ENCODE measurements at places on chromosomes 1 and 21.
A peak's percentile ranks its signal among the peaks of the same experiment; 100 is the strongest.

- DNase-seq: no peak
Observed at GRCh38 chr1:16063226-16063829, 10.1 kb downstream of the FAM131C start.

- no peak for DNase-seq
Observed at GRCh38 chr1:21449906-21450305, 10.0 kb downstream of the NBPF3 start.

- DNase-seq: no peak
Observed at GRCh38 chr1:224082146-224082545, 31.8 kb upstream of the FBXO28 start.

- DNase-seq: no peak
Observed at GRCh38 chr1:61395146-61395800, 312.9 kb downstream of the NFIA start.

- DNase-seq: no peak
Observed at GRCh38 chr1:223363856-223364684, at the start of gene SUSD4. TSS of gene SUSD4 (minus strand) at chr1:223364176. CDS start at chr1:223363425, 751 bp downstream.

GRCh38 chr1:81115422-81115821 is 685.3 kb upstream of the ADGRL2 start:
- no peak for DNase-seq

- DNase-seq: no peak
Observed at GRCh38 chr1:150683914-150684313, 13.0 kb downstream of the GOLPH3L start.

DNA sequence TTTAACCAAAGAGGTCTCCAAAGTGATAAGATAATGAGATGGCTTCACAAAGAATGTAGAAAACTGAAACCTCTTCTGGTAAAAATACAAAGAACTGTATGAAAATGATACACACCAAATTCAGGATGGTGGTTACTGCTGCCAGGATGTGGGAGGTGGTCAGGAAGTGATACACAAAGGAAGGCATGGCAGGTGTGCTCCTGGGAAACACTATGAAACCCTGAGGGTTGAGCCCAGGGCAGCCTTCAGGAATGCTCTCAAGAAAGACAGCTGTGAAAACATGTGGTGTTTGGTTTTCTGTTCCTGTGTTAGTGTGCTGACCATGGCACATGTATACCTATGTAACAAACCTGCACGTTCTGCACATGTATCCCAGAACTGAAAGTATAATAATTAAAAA is 109.3 kb downstream of the NTNG1 start:
- no peak for DNase-seq

- no peak for DNase-seq
Observed at GRCh38 chr1:173758980-173759379, 44.2 kb downstream of the KLHL20 start.

DNA sequence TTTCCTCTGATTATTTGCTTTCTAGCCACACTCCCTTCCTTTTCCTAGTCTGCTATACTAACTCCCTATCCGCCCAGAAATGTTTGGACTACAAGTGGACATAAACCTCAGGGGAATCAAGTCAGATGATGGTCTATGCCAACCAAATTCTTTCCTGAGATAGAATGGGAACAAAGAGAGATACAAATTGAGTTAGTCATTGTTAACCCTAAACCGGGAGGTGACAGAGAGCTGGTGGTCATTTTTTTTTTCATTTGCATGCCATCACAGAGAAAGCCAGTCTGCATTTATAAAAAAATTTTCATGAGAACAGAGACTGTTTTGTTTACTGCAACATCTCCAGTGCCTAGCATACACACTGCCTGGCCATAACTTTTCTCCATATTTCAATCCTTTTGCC is 35.0 kb downstream of the MYSM1 start:
- DNase-seq: no peak

- no peak for DNase-seq
Observed at GRCh38 chr1:84668185-84668584, 22.1 kb downstream of the SSX2IP start.

GRCh38 chr1:158176399-158176798 is 4.3 kb upstream of the CD1D start:
- no peak for DNase-seq

- DNase-seq: no peak
Observed at GRCh38 chr1:145978471-145978853, 14.0 kb downstream of the POLR3GL start.

GRCh38 chr1:16968372-16968771 is 12.0 kb downstream of the MFAP2 start:
- DNase-seq: no peak

GRCh38 chr1:64701886-64702285 is 43.0 kb upstream of the RAVER2 start:
- DNase-seq: no peak

GRCh38 chr1:28374297-28374696 is 4.8 kb downstream of the PHACTR4 start:
- no peak for DNase-seq

DNA sequence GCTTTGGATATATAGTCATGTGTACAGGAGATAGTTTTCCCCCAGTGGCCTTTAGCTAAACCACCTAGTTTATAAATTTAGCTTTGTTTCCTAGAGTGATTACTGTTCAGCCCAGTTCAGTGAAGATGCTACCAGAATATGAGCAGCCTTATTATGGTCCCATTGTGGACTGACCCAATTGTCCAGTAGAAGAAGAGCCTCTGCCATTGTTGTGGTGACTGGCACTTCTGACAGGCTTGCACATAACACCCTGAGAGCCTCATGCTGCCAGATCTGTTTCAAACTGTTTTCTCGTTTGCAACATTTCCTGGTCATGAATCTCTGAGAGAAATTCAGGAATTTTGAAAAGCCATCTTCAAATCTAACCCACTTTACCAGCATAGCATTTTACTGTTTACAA is 20.6 kb downstream of the KPNA6 start:
- DNase-seq: no peak

GRCh38 chr21:35239811-35240219 is 190.7 kb upstream of the RUNX1 start:
- no peak for DNase-seq

DNA sequence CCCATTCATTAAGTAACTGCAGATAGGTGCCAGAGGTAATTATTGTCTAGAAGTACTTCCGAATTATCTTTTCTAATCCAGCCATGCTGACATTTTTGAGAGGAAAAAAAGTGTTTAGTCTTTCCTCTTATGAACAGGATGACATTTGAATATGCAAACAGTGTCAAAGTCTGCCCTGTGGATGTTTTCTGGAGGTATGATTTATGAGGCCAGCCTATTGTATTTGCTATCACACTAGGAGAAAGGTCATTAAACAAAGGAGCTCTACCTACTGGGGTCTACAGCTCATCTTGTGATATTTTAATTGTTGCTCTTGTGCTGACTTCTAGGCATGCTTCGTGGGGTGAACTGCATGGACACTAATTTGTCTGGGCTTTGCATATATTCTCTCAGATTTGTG is 559.7 kb upstream of the CAMK1G start:
- DNase-seq: no peak

DNA sequence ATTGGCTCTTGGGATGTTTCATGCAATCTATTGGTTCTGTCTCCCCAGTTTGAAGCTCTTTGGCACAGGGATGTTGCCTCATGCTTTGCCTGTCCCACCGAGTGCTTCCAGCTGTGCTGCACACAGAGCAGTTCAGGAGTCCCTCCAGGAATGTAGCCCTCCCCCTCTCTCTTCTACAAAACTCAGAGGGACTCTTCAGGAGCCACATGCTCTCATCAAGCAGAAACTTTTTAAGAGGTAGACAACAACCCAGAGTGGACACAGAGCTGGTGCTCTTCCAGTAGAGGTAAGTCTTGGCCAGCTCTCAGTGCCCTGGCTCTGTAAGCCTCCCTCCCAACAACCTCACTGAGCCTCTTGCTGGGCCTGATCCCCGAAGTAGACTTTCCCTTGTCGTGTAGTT is 11.6 kb upstream of the ZNF697 start:
- DNase-seq: no peak

GRCh38 chr1:58611861-58612385 is 34.9 kb upstream of the TACSTD2 start:
- DNase-seq: no peak

GRCh38 chr1:227666286-227666685 is 68.8 kb downstream of the JMJD4 start:
- DNase-seq: no peak

DNA sequence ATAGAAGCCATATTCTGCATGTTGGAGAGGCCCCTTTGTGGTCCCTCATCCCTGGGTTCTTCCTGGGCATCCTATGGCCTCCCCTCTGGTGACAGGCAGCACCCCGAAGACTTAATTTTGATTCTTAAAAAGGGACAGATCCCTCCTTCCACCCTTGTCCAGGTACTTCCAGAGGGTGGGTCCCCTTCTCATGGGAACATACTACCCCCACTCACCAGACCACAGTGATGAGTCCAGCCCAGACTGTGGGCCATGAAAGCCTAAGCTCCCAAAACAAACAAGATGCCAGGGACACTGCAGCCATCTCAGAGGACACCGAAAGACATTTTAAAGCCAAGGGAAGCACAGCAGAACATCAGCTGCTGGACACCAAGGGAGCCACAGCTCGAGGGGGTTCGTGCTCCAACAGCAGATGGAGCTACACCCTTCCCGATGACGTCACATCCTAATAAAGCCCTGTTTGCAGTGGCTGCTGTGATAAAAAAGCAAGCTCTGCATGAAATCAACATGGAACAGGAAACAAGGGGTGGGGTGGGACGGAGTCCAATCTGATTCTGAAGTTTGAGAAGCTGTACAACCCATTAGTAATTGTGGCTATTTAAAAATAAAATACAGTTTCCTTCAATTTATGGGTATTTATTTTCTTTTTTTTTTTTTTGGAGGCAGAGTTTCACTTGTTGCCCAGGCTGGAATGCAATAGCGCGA is 32.4 kb downstream of the GNB1 start:
- DNase-seq: peak; percentile 91

- DNase-seq: no peak
Observed at GRCh38 chr21:44049606-44050005, 37.5 kb downstream of the TRAPPC10 start.

- DNase-seq: no peak
Observed at GRCh38 chr1:12604114-12604874, 13.7 kb downstream of the DHRS3 start.

DNA sequence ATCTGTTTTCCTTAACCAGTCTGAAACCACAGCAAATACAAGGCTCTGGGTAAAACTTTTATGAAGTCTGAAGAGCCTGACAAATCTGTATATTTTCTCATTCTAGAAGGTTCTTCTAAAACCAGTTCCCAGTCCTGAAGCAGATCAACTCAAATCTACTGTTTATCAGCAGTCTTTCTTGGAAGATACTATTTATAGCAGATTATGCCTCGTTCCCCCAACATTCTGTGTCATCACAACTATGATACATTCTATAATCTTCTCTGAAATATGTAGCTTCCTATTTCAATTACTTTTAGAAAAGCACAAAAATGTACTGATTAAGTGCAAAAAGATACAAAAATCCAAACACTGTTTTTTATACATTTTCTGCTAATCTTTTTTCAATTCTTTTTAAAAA is 67.5 kb downstream of the NIBAN1 start:
- no peak for DNase-seq

DNA sequence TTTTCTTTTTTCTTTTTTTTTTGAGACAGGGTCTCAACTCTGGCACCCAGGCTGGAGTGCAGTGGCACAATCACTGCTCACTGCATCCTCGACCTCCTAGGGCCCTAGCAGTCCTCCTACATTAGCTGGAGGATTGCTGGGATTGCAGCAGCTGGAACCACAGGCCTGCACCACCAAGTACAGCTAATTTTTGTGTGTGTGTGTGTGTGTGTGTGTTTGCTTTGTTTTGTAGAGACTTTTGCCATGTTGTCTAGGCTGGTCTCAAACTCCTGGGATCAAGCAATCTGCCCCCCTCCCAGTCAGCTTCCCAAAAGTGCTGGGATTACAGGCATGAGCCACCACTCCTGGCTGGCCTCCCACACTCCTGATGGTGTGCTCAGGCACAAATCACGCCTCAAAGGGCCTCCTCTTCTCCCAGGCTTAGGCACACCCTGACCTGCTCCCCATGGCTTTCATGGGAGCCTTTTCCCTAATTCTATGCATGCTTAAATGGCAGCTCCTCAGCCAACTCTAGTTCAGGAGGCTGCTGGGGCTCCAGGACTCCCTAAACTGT is 9.4 kb downstream of the FAM229A start:
- no peak for DNase-seq

- no peak for DNase-seq
Observed at GRCh38 chr1:8941906-8942305, 3.8 kb upstream of the CA6 start.

DNA sequence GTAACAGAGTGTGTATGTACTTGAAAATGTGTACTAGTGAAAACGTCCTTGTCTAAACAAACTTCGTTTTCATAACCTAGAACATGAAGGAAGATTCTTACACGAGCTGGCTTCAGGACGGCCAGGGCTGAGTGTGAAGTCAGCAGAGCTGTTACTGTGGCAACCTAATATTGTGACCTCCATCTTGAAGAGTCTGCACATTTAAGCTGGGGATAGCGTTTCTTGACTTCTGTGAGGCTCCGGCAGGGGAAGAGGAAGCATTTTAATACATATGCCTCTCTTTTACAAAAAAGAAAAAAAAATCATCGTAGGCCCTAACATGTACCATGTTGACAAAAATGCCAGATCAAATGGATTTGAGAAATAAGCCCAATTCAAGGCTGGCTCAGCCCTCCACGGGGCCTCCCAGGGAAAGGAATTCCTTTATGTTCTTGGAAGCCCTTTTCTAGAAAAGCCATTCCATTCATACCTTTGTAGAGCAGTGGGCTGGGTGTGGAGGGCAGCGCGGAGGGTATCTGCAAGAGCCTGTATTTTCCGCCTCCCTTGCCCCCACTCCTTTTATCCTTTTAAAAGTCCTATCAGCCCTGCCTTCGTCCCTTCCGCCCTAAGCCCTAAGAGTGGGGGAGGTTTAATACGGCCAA is 51.1 kb downstream of the SIM2 start:
- DNase-seq: no peak

- no peak for DNase-seq
Observed at GRCh38 chr1:31776032-31776431, 11.9 kb upstream of the ADGRB2 start.

DNA sequence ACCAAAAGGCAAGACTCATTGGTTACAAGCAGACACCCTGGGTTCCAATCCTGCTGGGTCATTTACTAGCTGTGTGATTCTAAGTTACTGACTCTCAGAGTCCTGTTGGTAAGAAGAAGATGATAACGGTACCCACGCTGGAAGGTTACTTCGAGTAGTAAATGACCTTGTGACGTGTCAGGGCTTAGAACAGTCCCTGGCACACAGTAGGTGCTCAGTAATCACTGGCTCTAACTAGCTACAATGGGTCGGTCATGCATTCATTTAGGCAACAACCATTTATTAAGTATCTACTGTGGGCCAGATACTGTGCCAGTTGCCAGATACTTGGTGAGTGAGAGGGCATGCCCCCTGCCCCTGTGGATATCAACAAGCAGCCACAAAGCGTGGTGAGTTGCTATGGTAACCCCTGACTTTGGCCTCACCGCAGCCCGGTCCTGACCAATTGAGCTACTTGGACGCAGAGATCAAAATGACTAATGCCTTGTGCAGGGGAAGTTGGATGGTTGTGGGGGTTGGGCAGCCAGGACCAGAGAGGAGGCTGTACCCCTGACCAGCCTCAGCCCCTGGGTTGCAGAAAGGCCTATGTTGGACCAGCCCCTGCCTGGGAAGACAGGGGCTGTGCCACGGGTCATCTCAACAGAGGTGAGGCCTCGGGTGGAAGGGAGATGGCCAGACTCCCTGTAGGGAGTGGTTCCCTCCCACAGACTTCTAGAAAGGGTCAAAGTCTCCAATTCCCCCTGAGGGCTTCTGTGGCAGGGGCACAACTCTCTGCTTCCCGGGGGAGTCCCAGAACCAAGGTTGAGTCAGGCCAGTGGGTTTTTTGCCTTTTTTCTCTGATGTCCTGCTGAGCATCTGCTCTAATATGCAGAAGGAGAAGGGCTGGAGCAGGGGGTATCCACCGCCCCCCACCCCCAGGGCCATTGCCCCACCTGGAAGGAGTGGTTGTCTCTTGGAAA is 16.0 kb downstream of the DHRS3 start:
- DNase-seq: no peak

GRCh38 chr1:154784924-154785531 is 85.1 kb downstream of the KCNN3 start:
- no peak for DNase-seq
